ENCODE measurements at places on chromosomes 4 and X.

DNA sequence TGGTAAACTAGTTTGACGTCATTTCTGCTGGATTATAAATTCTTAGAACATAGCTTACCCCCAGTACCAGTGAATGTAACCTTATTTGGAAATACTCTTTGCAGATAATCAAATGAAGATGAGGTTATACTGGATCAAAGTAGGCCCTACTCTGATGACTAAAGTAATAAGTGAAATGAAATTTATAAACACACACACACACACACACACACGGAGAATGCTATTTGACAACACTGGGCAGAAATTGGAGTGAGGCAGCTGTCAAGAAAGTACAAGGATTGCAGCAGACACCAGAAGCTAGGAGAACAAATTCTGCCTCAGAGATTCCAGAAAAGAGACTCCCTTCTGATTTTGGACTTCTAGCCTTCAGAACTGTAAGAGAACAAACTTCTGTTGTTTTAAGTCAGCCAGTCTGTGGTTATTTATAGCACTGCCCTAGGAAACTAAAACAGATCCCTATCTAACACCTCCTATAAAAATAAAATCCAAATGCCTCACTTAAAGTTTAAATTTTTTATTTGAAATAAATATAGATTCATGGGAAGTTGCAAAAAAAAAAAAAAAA is 448.6 kb downstream of the PCDH18 start:
- DNase-seq, result no peak

DNA sequence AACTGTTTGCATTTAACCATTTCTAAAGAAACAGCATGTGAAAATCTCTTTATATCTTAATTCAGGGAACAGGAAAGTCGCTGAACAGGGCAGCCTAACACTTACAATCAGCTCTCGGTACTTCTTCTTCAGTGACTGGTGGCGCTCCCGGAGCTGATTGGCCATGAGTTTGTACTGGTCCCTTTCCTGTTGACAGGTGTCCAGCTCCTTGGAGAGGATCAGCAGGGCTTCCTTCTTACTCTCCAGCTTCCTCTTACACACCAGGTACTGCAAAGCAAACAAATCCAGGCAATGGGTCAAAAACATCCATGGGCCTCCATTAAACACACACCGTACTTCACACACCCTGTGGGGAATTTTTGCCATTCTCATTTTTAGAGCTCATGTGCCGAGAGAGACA is 36.4 kb downstream of the CCDC149 start:
- no peak for DNase-seq

DNA sequence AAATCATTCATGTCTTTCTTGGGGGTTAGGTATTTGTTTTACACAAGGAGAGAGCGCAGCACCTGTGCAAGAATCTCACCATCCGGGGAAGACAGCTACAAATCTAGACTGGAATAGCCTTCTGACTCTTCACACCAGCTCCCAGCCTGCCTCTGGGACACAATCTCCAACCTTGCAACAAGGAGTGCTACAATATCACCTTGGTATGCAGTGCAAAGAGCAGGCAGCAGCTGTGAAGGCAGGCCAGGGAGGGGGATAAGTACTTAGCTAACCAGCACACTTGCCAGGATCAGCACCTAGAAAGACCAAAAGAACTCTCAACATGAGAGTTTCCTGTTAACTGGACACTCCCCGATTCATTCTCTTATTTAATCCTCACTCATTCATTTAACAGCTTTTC is 235.3 kb downstream of the AR start:
- DNase-seq, result no peak

DNA sequence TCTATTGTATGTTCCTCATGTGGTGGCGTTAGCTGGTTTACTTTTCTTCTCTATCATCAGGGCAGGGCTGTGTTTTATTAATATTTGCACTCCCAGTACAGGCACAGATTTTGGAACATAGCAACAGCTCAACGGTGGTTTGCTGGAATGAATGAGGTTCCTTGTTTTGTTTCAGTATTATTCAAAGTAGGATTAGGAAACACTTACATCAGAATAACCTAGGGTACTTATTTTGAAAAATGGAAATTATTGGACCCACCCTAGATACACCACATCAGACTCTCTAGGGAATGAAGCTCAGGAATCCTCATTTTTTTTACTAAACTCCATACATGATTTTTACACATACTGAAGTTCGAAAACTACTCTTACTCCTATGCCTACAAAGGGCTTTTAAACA is 108.8 kb upstream of the ENPEP start:
- no peak for DNase-seq

DNA sequence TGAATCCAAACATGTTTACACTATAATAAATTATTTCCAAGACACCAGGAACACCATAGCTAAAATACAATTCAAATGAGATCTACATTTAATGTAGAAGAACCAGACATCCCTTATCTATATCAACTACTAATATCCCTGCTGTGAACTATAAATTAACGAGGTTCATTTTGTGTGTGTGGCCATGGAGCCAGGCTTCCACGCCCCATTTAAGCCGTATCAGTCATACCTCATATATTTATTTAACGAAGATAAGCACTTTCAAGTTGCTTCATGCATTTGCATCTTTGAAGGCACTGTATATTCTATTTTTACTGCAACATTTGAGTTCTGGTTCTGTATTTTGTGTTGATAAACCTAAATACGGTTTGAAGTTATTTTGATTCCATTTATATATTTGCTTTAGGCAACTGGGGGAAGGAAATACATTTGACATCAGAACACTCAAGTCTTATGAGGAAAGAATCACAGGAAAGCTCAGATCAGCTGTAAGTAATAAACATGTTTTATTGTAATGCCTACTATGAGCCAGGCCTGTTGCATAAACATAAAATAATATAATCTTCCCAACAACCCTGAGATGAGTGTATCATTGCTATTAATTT is 45.1 kb upstream of the WDR17 start:
- DNase-seq, result no peak

DNA sequence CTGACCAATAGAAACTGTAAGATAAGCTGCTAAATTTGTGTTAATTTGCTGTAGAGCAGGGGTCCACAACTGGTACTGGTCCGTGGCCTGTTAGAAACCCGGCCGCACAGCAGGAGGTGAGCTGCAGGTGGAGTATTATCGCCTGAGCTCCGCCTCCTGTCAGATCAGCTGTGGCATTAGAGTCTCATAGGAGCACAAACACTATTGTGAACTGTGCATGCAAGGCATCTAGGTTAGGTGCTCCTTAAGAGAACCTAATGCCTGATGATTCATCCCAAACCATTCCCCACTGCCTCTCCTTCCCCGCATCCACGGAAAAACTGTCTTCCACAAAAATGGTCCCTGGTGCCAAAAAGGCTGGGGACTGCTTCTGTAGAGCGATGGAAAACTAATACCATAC is 19.7 kb downstream of the FBXW7 start:
- no peak for DNase-seq

- no peak for DNase-seq
These were observed 158.5 kb upstream of the MXRA5 start for GRCh38 chrX:3504916-3505315.

GRCh38 chrX:7145454-7145853 is 2.1 kb upstream of the STS start:
- DNase-seq, result no peak

- DNase-seq, result no peak
These were observed 80.5 kb downstream of the NHSL2 start for GRCh38 chrX:71991164-71991563.

DNA sequence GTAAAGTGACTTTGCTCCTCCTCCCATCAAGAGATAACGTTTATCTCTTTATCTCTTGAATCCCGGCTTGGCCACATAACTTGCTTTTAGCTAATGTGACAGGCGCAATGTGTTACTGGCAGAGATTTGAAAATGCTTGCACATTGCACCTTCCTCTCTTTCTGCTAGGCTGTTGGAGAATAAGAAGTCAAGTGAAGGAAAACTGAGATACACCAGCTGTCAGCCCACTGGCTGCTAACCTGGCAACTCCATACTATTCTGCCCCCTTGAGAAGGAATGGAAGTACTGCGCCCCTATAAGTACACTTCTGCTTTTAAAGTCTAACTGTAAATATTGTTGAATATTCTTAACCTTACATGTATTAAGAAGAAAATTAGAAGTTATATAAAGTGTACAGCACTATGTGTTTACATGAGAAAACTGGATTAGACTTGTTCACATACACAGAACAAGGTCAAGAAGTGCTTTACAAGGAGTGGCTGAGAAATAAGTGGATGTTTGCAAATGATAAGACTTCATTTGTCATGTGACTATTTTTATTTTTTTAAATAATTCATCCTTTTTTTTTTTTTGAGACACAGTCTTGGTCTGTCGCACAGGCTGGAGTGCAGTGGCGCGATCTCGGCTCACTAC is 424.5 kb upstream of the CTSO start:
- no peak for DNase-seq

DNA sequence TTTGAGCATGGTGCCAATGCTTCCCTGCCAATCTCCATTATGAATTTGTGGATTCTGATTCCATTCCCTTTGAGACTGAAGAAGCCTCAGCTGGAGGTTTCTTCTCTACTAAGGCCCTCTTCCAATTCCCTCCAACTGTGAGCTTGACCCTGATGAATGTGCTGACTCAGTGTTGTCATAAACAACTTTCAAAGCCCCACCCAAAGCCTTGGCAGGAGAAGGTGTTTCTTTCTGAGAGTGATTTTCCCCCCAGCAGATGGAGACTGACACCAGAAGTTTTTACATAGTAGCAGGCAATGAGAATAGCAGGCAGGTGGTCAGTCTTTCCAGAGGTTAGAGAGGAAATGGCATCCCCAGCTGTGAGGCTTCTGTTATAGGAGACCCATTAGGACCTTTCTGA is 53.1 kb downstream of the OCRL start:
- no peak for DNase-seq

DNA sequence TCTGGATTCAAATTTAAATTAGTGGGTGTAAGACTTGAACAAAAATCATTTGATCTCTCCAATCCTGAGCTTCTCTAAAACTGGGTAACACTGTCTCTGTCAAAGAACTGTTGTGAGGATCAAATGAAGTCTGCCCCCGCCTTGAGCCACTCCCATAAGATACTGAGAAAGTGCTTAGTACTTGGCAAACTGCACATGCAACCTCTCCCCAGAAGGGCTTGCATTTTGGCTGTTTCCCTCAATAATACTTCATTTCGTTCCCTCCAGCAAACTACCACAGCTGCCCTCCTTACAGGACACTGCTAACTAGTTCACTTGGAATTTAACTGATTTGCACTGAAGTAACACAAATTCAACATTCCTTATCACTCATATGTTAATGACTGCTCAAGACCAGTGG is 79.8 kb downstream of the APBB2 start:
- no peak for DNase-seq

- no peak for DNase-seq
These were observed 1.0 kb upstream of the SCLT1 start for GRCh38 chr4:129094347-129094746.

DNA sequence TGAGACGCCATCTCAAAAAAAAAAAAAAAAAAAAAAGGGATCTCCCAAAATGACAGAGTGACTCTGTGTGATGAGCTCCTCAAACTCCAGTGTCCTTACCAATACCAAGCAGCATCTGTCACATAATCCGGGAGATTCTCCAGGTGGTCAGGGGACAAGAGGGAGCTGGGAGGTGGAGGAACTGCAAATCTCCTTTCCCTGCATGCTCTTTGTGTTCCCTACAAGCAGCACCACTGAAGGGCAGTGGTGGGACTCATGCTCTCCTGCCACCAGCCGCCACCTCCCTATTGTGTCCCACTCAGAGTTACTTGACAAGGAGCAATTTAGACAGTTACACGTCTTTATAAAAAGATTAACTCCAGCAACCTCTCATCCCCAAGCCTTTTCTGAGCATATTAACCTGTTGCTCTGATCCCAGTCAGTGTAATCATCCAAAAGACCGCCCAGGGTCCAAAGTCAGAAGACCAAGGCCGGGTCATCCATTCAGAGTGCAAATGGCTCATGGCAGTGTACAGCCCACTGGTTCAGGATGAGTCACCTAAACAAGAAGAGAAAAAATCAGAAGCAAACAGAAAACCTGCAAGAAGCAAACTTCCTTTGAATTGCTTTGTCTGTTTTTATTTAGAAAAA is 23.6 kb downstream of the MGST2 start:
- no peak for DNase-seq

GRCh38 chr4:16233569-16234177 is 7.4 kb upstream of the TAPT1 start:
- no peak for DNase-seq

All from activated CD8-positive, alpha-beta memory T cell treated with anti-CD3 and anti-CD28 coated beads, Interleukin-2, amount 50 U/mL, for 48 hours (primary cell).